ENCODE measurements at places on chromosomes 2 and 18.

DNA sequence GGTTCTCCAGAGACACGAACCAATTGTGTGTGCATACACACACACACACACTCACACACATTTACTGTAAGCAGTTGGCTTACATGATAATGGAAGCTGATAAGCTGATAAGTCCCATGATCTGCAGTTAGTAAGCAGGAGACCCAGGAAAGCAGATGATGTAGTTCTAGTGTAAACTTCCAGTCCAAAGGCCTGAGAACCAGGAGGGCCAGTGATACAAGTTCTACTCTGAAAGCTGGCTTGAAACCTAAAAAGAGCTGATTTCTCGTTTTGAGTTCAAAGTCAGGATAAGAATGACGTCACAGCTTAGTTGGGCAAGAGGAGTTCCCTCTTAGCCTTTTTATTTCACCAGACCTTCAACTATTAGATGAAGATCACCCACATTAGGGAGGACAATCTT is 558.8 kb upstream of the PIK3C3 start:
- DNase-seq, result no peak

GRCh38 chr2:154049561-154049960 is 177.8 kb downstream of the GALNT13 start:
- DNase-seq, result no peak

DNA sequence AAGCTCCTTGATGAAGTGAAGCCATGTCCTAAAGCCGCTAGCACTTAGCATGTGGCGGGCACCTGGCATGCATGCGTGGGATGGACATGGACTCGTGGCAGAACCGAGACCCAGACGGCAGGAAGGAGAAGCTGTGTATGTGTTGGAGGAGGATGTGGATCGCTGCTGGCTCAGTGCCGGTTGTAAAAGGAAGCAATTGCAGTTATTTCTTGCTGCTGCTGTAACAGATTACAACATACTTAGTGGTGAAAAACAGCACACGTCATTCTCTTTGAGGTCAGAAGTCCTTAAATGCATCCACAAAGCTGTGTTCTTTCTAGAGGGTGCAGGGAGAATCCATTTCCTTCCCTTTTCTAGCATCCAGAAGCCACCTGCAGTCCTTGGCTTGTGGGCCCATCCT is 74.6 kb downstream of the AGAP1 start:
- DNase-seq, result no peak

GRCh38 chr2:48750128-48750739 is 5.3 kb downstream of the LHCGR start:
- DNase-seq, result no peak

GRCh38 chr18:51617572-51618260 is 420.2 kb upstream of the MEX3C start:
- no peak for DNase-seq

GRCh38 chr2:150591496-150592285 is 104.2 kb upstream of the RND3 start:
- no peak for DNase-seq

- no peak for DNase-seq
These were observed 241.6 kb upstream of the FN1 start for GRCh38 chr2:215677481-215677880.

DNA sequence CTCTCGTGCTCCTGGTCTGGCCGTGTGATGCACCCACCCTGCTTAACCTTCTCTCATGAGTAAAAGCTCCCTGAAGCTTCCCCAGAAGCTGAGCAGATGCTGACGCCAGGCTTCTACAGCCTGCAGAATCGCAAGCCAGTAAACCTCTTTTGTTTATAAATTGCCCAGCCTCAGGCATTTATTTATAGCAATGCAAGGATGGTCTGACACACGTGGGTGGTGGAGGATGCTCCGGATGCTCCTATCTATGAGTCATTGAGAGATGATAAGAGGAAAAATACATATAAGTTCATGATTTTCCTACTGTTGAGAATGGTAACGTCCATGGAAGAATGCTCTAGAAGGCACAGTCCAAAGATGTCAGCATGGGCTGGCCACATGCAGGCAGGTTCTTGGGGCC is 8.6 kb upstream of the ST6GAL2 start:
- no peak for DNase-seq

GRCh38 chr2:144180131-144180530 is 339.8 kb downstream of the ZEB2 start:
- DNase-seq, result no peak

- DNase-seq, result no peak
These were observed 30.3 kb upstream of the NEMP2 start for GRCh38 chr2:190564838-190565237.

DNA sequence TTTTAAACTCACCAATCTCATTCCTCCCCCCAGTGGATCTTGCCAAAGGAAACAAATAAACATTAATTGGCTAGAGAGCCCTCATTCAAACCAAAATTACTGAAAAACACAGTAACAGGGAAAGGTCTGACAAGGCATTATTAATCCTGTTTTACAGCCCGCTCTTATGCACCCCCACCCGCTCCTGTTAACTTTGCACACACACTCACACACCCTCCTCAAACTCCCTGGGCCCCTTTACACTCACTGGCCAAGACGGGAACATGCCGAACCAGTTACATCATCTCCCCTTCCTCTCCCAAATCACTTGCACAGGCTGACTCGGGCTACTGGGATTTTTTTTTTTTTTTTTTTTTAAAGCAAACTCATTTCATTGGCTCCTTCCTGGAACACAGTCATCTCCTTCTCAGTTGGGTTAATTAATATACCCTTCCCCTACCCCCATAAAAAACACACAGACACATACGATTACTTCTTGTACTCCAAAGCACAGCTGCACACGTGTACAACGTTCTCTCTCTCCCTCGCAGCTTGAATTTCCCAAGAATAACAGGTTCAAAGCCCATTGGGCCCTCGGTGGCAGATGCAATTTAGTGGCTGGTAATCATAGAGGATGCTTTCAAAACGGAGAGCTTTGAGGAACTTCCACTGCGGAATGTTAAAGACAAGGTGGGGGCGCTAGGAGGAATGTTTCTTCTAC is 31.8 kb downstream of the KLF7 start:
- no peak for DNase-seq

GRCh38 chr2:163773276-163773675 is 37.5 kb upstream of the FIGN start:
- no peak for DNase-seq

- DNase-seq, result no peak
These were observed 41.6 kb downstream of the PLEKHB2 start for GRCh38 chr2:131146749-131147148.

- no peak for DNase-seq
These were observed 35.7 kb downstream of the CDC42EP3 start for GRCh38 chr2:37635504-37636380.

DNA sequence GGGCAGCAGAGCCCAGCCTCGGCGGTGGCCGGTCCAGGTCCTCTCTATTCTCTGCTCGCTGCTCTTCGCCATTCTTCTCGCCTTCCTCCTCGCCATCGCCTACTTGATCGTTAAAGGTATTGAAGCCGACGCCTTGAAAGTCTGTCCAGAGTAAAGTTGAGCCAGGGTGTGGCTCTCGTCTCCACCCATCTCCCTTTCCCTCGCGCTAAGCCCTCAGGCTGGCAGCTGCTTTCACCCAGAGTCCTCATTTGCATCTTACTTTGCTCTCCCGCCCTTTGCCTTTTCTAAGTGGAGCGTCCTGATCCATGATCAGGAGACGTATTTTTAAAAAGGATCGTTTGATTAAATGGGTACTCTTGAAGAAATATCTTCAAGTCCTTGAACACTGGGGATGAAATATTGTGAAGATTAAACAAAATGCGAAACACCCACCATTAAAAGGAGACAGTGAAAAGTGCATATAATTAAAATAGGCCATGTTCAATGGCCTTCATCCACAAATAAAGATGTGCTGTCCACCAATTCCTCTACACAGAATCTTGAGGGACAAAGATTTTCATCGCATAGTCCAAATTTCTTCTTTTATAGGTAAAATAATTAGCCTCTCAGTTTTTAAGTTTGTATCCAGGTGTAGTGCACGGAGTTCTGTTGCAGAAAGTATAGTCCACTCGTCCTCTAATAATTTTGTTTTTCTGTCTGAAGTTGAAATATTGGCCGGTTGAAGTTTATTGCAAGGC is 657 bp downstream of the ARL6IP6 start:
- DNase-seq, result peak; percentile 35

DNA sequence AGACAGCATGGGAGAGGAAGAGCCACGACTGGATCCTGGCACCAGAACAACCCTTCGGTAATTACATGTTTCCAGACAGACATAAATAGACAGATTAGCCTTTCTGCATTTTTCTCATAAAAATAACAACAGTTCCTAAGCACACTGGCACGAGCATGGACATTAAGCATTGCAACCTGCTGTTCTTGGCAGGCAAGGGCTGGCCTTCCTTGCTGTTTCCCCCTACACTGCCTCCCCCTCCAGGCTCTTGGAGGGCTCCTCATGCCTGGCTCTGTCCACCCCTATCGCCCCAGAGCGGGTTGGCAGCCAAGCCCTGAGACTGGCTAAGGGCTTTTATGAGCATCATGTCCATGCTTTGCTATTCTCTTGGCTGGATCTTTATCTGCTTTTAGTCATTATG is 89.6 kb downstream of the TTC32 start:
- DNase-seq, result no peak

DNA sequence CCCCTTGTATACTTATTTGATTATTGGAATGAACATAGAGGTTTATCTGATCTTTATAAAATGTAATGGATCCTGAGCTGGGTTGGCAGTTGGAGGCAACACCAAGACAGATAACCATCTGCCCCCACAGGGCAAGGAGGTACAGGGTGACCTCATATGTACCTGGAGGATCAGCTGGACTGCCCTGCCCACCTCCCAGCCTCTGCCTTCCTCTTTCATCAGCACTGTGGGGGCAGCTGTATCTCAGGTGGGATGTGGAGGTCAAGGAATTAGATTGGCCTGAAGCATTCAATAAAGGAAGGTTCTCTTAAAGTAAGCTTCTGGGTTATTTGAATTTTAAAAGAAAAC is 92.6 kb downstream of the LYPD6 start:
- no peak for DNase-seq

GRCh38 chr18:8283891-8284585 is 325.2 kb upstream of the RAB12 start:
- DNase-seq, result no peak

- no peak for DNase-seq
These were observed 746.3 kb downstream of the MBD2 start for GRCh38 chr18:53478155-53478554.

- DNase-seq, result no peak
These were observed 424.1 kb upstream of the PIK3C3 start for GRCh38 chr18:41530970-41531369.

DNA sequence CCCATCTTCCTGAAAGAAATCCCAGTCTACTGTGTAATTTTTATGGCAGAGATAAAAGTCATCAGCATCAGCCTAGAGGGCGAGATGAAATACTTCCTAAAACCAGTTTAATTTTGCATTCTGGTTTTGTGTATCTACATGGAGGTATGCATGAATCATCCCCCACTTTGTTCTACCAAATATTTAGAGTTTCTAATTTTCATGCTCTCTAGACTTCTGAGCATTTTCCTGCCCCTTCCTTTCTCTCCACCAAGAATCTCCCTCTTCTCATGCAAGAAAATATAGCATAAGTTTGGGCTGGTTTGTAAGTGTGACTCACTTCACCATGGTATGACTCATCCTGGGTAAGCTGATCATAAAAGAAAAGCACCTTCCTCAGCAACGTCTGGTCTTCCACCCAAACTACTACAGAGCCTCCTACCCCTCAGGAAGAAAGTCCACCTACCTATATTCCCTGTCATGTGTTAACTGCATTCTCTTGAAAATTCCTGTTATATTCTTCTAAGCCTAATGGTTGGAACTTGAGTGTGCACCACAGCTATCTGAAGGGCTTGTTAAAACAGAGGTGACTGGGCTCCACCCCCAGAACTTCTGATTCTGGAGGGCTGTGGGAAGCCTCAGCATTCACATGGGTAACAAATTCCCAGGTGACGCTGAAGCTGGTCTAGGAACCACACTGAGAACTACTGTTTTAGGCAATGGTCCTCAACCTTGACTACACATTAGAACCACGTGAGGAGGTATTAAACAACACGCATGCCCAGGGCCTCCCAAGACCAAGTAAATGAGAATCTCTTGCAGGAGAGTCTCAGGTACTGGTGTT is 37.4 kb upstream of the RAPGEF4 start:
- no peak for DNase-seq

DNA sequence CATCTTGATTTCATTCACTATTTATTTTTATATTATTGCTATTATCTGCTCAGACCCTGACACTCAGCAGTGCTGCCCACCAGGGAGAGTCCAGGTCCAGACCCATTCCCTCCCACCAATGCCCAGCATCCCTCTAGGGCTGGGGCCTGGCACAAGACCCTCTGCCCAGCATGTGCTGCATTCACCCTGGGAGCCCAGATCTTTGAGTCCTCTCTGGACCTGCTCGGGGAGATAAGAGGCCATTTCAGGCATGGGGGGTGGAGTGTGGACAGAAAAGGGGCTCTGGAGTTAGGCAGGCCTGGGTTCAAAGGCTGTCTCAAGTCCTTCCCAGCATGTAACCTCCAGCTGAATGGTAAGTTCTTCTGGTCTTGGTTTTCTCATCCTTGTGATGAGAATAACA is 209.6 kb downstream of the CYP26B1 start:
- no peak for DNase-seq

GRCh38 chr18:68707646-68708045 is 7.3 kb downstream of the TMX3 start:
- DNase-seq, result no peak

DNA sequence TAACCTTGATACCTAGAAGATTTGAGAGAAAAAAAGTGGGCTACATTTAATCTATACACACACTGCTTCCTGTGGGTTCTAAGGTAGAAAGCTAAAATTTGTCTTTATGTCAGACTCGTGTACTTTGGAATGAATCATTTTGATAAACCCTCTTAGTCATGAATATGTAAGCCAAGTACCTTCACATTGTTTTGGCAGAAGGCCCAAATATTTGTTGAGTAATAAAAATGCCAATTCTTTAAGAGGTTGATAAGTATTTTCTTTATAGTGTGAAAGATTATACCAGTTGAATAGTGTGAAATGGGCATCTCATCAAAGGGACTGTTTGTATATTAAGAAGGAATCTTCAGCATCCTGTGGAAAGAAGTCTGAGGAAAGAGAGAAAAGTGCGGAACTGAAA is 1464.7 kb upstream of the ZEB2 start:
- no peak for DNase-seq

GRCh38 chr18:12388442-12388841 is 11.4 kb upstream of the AFG3L2 start:
- no peak for DNase-seq

DNA sequence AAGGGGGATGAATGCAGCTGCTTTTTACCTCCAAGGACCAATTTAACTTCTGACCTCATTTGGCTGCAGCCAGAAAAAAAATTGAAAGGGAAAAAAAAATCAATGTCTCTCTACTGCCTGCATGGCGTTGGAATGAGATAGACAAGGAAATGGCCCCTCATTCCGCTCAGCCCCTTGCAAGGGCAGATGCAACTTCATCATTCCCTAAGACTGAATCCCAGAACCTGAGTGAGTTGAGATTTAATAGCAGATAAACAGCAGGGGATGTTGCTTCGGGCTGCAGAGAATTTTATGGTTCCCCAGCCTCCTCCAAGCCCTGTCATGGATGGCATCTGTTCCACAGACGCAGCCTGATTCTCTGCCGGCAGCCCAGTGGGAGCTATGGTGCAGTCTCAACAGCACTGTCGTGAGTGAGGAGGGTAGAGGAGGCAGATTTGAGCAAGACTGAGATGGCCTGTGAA is 49.0 kb downstream of the CAPN13 start:
- no peak for DNase-seq
